Cerebellar nuclear complex (tissue), 1 donor: ENCODE measurements at places on chromosomes 11 and 22.
A peak's percentile ranks its signal among the peaks of the same experiment; 100 is the strongest.

DNA sequence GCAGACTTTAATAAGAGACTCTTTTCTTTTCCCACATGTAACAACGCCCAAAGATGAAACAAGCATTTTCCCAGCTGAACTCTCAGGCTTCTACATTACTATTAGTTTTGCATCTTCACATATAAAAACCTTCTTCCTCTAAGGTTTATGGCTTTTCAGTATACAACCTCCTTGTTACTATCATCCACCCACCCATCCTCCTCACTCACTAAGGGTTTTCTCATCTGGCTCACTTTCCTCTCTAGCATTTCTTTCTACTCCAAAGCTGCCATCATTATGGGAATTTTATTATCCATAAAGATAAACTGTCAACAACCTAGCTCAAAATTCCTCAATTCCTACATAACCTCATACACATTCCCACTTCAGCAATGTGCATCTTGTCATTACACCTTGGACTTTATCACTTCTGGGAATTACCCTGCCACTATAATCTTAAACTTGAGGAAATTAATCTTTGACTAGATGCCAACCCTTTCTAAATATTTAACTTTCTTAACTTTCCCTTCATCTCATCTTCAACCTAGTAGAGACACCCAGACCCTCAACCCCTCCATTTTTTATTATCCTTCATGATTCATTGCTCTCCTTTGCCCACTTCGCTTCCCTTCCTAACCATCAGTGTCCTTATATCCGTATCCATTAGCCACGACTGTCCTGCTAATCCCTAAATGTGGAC is 30.9 kb downstream of the MTMR2 start:
- no peak for DNase-seq

GRCh38 chr11:35090125-35090524 is 48.8 kb upstream of the CD44 start:
- no peak for DNase-seq

DNA sequence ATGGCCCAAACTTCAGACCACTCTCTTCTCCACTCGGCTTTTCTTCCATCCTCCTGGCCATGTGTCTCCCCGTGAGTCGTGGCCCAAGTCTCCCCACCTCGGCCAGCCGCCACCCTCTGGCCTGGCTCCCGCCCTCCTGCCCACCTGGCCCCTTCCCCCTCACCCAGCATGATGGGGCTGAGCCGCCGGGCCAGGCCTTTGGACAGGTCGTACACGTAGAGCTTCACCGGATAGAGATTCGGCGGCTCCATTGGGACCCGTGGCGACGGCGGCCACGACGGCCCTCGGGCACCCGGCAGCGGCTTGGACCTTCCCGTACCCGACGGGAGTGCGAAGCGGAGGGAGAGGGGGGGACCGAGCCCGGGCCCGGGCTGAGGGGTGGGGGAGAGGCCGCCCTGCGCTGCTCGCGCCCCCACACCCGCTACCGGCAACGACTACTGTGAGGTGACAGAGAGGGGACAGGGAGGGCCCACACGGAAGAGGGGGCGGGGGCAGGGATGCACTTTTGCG is at the start of gene DESI1:
Gene DESI1, minus strand, starts transcription at position 455 of the 510 bp plus-strand sequence. Its CDS starts 204 bp downstream, at position 251.
- DNase-seq: no peak

- DNase-seq: no peak
Observed at GRCh38 chr11:31422703-31423102, 53.0 kb downstream of the DNAJC24 start.

DNA sequence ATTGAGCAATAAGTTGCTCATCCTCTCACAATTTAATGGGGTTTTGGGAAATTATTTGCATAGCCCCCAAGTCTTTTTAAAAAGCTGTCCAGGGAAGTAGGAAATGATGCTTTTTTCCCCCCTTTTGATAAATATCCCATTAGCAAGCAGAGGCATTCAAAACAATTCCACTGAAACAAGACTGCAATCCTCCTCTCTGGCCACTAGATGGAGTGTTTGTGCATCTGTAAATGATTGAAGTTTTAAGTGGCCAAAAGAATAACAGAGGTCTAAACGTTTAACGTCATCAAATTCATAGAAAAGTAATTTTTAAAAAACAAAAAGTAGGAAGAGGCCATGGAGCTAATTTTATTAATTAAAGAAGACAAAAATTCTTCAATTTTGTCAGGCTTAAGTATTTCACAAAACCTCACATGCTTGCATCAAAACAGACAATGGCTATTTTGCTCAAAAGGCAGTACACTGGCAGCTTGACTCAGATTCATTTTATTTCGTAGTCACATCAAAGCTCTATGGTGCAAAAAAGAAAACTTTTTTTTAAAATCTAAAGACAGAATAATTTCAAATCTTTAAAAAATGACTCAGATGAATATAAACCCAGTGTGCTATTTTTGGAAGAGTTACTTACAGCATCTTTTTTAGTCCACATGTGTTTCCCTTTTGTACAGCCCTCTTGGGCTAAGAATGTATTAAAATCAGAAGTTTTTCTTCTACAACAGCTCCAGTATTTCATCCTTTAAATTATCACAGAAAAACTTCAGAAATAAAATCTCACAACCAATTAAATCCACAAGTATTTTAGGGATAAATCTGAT is 17.8 kb downstream of the CHORDC1 start:
- DNase-seq: peak; percentile 19

- DNase-seq: no peak
Observed at GRCh38 chr22:28426346-28427132, 253.1 kb downstream of the TTC28 start.

GRCh38 chr11:27464909-27465308 is 7.7 kb downstream of the LGR4 start:
- no peak for DNase-seq

DNA sequence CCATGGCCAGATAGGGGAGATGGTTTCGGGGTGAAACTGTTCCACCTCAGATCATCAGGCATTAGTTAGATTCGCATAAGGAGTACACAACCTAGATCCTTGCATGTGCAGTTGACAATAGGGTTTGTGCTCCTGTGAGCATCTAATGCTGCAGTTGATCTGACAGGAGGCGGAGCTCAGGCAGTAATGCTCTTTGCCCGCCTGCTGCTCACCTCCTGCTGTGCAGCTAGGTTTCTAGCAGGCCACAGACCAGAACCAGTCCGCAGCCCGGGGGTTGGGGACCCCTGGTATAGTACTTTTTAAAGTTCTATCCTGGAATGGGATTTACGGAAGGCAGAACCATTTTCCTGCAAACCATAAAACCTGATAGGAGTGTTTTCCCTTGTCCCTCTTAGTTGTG is 54.6 kb downstream of the POLD3 start:
- no peak for DNase-seq

GRCh38 chr11:73312851-73313327 is 4.8 kb downstream of the ARHGEF17 start:
- DNase-seq: no peak

DNA sequence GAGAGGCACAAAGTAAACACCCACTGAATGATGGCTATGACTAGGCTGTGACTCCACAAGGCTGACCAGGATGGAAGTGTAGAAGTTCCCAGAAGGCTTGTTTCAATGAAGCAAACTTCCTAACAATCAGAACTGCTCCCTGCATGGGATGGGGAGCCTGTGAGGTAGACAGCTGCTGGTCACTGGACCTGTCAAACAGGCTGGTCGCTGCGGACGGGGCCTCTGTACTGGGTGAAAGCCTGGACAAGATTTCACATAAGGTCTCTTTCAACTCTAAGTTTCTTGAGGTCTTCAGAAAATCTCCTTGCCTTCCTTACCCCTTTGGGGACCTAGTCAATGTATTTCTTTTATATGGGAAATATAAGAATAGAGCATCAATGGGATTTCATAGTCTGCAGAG is 438.2 kb downstream of the BUD13 start:
- no peak for DNase-seq

DNA sequence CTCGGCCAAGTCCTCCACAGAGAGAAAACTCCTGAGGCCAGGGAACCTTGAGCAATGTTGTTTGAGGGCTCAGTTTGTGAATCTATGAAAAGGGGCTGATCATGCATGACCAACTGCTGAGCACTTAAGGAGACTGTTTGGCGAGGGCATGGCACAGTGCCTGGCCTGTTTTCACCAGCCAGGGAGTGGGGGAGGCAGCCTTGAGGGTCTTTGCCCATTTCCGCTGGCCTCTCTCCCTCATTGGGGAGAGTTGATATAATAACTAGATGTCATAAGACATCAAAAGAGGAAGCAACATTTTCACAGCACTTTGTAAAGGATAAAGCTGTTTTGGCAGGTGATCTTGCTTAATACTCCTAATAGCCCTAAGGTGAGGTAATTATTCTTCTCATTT is 110.6 kb downstream of the TP53I11 start:
- no peak for DNase-seq

- no peak for DNase-seq
Observed at GRCh38 chr22:41395531-41396240, 13.9 kb downstream of the TEF start.

- no peak for DNase-seq
Observed at GRCh38 chr11:93541884-93542810, 1.0 kb downstream of the SMCO4 start.
